Calu3 (cell line): ENCODE measurements at places on chromosomes 5 and 9. TPM values are rescaled to one million over a fixed set of nuclear protein-coding genes. Genes with fewer than 3 reads are reported as not detected.

The PTGDS gene
- total RNA-seq, result not detected in 2 replicates

The NDUFS6 gene
- total RNA-seq, result 42.5 and 44.7 TPM in 2 replicates

- peak overlapping the region; percentile 99 for H3K27ac ChIP-seq
- H3K4me1 ChIP-seq, result peaks cover 85% of the 10 kb centered on the region
- peaks cover 65% of the 10 kb centered on the region for H3K36me3 ChIP-seq
- no peak for DNase-seq
Measured at GRCh38 chr5:87116825-87117512, 150.7 kb upstream of the RASA1 start.

- H3K4me1 ChIP-seq, result no peaks in the 10 kb centered on the region
- H3K27ac ChIP-seq, result no peak overlapping the region
- H3K36me3 ChIP-seq, result no peaks in the 10 kb centered on the region
- no peak for DNase-seq
Measured at GRCh38 chr9:16278326-16278999, 592.0 kb downstream of the BNC2 start.

DNA sequence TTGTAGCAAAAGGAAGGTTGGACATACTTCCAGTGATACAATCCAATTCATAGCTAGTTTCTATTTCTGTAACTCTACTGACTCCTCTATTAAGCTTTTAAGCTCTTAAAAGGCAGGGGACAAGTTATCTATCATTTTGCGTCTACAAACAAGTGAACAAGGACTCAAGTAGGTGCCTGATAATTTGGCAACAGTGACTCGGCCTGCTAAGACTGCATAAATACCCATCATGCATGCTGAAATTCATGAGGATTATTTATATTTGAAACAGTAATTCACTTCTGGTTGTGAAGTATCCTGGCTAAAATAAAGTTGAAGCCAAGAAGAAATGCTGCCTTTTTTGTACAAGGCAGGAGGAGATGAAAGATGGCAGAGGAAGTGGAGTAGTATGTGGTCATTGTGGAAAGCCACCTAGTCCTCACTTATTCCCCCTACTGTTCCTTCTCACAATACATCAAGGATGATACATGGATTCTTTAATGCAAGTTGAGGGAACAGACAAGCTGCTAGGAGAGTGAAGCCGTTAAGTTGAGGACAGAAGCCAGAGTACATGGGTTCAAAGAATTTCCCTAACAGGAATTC is 74.0 kb downstream of the MRPS27 start:
- H3K4me1 ChIP-seq, result peaks cover 25% of the 10 kb centered on the region
- H3K27me3 ChIP-seq, result no peaks in the 10 kb centered on the region
- DNase-seq, result no peak
- H3K36me3 ChIP-seq, result no peaks in the 10 kb centered on the region

GRCh38 chr9:38215465-38215864 is 146.4 kb upstream of the SHB start:
- H3K27ac ChIP-seq, result no peak overlapping the region
- no peak overlapping the region for H3K4me3 ChIP-seq
- no peaks in the 10 kb centered on the region for H3K27me3 ChIP-seq
- DNase-seq, result no peak

DNA sequence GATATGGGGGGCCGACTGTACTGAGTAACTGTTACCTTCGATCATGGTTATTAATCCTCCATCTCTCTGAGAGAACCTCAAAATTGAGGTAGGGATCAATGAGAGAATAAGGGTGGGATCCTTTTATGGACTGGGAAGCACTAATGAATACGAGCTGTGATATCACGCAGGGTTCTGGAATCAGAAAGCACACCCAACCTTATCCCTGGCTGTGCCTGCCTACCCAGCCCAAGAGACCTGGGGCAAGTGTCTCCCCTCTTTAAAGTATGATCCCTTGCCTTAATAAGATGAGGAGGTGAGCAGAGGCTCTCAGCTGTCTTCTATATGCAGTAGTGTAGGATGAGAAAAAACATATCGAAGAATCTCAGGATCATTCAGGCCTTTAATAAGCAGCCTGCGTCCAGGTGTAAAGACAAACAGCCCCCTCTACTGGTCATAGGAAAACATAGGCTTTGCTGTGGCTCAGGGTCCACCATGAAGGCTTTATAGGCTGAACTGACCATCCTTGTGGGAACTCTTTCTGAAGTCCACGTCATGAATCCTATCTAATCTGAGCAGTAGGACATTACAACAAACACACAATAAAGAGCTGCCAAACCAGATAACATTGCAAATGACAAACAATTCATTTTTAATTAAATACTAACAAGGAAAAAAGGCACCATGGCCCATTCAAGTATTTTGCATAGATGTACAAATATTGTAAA is 16.8 kb downstream of the NIPAL4 start:
- DNase-seq, result peak; percentile 63
- no peak overlapping the region for H3K4me3 ChIP-seq
- no peaks in the 10 kb centered on the region for H3K27me3 ChIP-seq

DNA sequence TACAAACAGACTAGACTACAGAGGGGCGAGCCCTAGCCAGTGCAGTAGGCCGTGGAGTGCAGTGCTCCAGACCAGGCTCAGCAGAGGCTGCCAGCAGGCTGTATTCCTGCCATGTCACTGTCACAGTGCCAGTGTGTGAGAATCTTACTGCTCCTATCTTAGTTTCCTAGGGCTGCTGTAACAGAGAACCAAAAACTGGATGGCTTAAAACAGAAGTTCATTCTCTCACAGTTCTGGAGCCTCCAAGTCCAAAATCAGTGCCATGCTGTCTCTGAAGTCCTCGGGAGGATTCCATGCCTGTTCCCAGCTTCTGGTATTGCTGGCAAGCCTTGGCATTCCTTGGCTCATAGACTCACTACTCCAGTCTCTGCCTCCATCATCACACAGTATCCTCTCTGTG is 75.0 kb upstream of the SAP30L start:
- H3K4me1 ChIP-seq, result peaks cover 36% of the 10 kb centered on the region
- no peak overlapping the region for H3K4me3 ChIP-seq
- no peak overlapping the region for H3K27ac ChIP-seq
- H3K27me3 ChIP-seq, result no peaks in the 10 kb centered on the region
- no peaks in the 10 kb centered on the region for H3K36me3 ChIP-seq

GRCh38 chr5:94746731-94747124 is 128.3 kb downstream of the SLF1 start:
- no peaks in the 10 kb centered on the region for H3K36me3 ChIP-seq
- DNase-seq, result no peak
- no peaks in the 10 kb centered on the region for H3K27me3 ChIP-seq

DNA sequence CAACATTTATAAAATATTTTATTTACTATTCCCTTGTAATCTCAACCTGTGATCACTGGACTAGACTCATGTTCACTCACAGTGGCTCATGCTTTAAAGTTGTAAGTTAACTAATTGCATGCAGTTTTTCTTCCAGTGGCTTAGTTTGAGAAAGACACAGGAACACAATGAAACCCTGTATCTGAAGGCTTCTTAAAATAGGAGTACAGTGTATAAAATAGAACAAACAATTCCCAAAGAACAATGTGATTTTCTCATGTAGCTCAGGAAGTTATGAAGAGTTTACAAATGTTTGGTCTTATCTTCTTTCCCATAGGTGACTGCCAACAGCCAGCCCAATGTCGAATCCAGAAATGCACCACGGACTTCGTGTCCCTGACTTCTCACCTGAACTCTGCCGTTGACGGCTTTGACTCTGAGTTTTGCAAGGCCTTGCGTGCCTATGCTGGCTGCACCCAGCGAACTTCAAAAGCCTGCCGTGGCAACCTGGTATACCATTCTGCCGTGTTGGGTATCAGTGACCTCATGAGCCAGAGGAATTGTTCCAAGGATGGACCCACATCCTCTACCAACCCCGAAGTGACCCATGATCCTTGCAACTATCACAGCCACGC is 5.9 kb downstream of the RGMB start:
- peaks cover 51% of the 10 kb centered on the region for H3K36me3 ChIP-seq
- no peak overlapping the region for H3K27ac ChIP-seq
- H3K4me1 ChIP-seq, result peaks cover 41% of the 10 kb centered on the region
- DNase-seq, result no peak
- H3K27me3 ChIP-seq, result no peaks in the 10 kb centered on the region
- H3K4me3 ChIP-seq, result no peak overlapping the region

- H3K27me3 ChIP-seq, result no peaks in the 10 kb centered on the region
- peaks cover 15% of the 10 kb centered on the region for H3K36me3 ChIP-seq
- no peak overlapping the region for H3K27ac ChIP-seq
- peaks cover 7% of the 10 kb centered on the region for H3K4me1 ChIP-seq
Measured at GRCh38 chr5:149030392-149030791, 32.5 kb downstream of the SH3TC2 start.

DNA sequence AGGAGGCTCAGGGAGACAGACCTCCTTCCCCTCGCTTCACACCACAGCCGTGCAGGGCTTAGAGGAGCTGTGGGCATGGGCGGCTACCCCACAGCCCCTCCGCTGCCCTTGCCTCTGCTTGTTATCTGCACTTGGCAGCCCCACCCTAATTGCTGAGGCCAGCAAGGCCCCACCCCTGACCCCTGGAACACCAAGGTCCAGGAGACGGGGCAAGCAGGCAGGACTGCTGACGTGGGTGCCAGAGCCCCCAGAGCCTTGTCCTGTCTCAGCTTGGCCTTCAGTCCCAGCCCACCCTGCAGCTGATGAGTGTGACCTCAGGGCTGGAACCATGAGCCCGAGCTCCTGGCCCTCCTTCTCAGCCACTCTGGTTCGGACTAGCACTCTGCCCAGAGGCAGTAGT is 29.1 kb upstream of the NEURL1B start:
- no peaks in the 10 kb centered on the region for H3K36me3 ChIP-seq
- H3K27me3 ChIP-seq, result peaks cover 99% of the 10 kb centered on the region
- DNase-seq, result no peak

- no peak for DNase-seq
- no peaks in the 10 kb centered on the region for H3K4me1 ChIP-seq
- H3K36me3 ChIP-seq, result peaks cover 5% of the 10 kb centered on the region
- H3K27ac ChIP-seq, result no peak overlapping the region
- peaks cover 49% of the 10 kb centered on the region for H3K27me3 ChIP-seq
Measured at GRCh38 chr9:131276891-131277286, 579 bp upstream of the FAM78A start.

- peak overlapping the region; percentile 71 for H3K27ac ChIP-seq
- peaks cover 6% of the 10 kb centered on the region for H3K36me3 ChIP-seq
- no peak for DNase-seq
Measured at GRCh38 chr9:106421772-106422171, 441.2 kb upstream of the ZNF462 start.
